ENCODE measurements at places on chromosomes 5 and 9.

DNA sequence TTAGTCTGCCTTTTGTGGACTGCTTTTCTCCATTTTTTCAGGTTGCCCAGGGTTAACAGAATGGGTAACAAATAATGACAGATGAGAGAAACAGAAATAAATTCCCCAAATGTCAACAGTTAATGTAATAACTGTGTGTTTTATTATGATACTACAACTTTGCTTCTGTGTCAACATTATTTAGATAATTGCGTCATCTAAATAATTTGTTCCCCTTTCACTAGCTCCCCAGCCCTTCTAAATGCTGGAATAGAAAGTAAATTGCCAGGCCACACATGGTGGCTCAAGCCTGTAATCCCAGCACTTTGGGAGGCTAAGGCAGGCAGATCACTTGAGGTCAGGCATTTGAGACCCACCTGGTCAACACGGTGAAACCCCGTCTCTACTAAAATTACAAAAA, 53.5 kb downstream of the RNF38 start:
- DNase-seq = no peak

- no peak for DNase-seq
Observed at GRCh38 chr5:39270225-39270848, 51.0 kb upstream of the FYB1 start.

DNA sequence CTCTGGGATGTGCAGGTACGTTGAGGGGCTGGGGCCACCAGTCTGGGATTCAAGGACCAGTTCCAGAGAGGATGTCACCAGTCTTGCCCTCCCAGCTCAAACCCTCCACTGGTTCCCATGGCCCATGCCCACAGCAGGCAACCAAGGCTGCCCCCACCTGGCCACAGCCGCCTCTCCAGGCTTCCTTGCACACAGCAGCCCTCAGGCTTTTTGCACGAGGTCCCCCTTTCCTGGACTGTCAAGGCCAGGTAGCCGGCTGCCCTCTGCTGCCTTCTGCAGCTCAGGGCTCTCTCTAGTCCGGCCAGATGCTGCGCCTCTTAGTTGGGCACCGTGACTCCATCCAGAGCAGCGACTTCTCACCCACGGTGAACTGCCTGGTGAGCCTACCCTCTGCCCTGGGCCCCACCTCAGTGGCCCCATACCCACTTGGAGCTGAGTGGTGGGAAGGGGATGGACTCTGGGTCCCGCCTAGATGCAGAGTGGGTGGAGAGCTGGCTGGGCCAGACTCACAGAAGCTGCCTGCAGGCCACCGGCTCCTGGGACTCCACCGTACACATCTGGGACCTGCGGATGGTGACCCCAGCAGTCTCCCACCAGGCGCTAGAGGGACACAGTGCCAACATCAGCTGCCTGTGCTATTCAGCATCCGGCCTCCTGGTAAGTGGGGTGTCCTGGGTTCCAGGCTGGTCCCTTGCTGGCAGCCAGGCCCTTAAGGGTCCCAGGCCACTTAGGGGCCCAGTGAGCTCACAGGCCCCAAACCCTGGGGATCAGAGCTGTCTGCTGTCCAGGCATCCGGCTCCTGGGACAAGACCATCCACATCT, 2.9 kb downstream of the WDR38 start:
- DNase-seq = no peak

- no peak for DNase-seq
Observed at GRCh38 chr5:308672-309271, 12.7 kb upstream of the AHRR start.

DNA sequence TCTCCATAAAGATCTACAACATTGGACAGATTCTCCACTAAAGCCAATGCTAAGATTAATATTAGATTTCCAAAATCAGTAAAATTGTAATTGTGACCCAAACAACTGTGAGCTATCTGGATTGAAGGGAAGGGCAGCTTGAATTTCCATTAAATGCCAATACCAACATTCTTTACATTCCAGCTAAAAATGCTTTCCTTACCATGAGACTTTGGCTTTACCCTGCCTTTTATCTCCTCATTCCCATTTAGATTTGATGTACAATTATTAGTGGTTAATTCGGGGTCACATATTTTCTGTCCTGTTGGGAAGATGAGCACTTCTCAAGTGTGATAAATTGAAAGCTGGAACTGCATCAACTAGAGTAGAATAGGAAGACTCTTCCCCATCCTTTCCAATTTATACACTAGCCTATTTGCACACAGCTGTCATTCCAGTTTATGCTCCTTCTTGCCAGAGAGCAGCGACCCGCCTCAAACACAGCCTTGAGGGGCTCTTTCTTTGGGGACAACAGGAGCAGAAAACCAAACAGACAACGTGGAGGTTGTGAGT, 33.1 kb upstream of the MYOT start:
- no peak for DNase-seq

- DNase-seq = no peak
Observed at GRCh38 chr9:118395415-118395814, 691.2 kb downstream of the TLR4 start.

DNA sequence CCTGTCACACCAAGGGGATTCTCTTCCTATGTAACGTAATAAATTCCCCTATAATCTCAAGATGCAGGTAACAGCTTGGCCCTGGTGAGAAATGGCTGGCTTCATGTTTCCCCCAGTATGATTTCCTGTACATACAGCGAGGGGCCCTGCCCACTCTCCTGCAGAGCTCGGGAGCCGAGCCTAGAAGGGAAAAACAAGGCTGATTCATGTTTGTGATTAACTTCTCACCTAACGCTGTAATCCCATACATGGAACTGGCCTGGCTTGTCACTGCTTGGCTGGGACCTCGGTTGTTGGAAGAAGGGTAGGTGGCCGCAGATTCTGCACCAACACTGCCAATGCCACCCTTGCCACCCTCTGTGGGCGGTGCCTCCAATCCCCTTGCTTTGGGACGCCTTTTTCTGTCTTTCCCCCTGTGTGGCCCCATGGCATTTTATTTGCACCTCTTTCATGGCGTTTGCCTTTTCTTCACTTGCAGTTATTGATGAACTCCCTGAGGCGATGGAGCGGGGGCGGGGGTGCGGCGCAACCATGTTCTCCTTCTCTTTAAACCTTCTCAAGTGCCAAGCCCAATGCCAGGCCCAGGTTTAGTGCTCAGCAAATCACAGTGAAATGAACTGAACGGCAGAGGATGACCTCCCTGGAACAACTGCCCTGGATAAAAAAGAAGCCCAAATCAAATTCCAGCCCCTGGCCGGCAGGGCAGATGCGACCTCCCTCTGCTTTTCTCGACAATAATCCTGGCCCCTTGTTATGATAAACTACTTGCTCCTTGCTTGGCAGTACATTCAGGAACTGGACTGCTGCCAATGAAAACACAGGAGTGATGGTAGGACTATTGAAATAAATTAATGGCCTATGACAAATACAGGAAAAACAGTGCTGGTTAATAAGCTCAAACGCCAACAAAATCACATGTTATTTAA, 108.1 kb downstream of the TMEM174 start:
- DNase-seq = no peak

DNA sequence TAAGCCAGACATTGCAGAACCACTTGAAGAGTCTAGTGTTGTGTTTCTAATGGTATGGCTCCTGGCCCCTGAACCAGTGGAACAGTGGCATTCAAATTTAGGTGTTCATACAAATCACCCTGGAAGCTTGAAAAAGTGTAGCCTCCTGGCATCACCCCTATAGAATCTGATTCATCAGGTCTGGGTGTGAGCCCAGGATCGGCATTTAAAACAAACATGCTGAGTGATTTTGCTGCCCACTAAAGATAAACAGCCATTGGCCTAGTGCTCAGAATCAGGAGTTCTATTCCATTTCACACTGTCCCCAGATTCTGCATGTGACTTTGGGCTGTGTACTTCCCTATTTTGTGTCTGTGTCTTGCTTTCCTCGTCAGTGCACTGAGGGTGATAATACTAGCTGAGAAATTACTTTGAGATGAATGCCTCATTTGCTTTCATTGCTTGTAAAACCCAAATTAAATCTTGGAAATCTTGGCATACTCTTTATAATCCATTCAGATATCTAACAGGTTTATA, 241.5 kb upstream of the CLINT1 start:
- no peak for DNase-seq

GRCh38 chr5:101018299-101018698, 115.2 kb upstream of the ST8SIA4 start:
- no peak for DNase-seq

DNA sequence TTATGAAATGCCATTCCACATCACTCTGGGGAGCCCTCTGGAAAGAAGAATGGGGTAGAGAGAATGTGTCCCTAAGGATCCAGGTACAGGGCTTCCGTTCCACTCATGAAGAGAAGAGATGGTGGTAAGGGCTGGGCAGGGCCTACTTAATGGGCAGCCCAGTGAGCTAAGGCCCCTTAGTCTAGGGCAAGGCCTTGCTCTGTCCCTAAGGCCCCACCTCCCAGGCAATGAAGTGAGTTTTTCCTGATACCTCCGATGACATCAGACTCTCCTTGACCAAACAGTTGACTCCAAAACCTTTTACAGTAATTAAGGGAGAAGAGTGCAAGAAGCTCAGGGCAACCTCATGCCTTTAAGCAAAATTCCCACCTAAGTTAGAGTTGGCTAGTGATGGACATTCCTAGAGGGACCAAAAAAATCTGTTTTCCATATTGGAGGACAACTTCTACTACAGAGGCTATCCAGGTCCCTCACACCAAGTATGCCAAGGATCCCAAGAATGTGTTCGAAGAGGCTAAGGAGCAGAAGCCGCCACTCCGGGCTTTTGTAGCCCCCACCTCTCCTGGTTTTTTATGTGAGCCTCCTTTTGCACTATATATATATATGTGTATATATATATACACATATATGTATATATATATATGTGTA, 5.9 kb downstream of the KLF9 start:
- no peak for DNase-seq

DNA sequence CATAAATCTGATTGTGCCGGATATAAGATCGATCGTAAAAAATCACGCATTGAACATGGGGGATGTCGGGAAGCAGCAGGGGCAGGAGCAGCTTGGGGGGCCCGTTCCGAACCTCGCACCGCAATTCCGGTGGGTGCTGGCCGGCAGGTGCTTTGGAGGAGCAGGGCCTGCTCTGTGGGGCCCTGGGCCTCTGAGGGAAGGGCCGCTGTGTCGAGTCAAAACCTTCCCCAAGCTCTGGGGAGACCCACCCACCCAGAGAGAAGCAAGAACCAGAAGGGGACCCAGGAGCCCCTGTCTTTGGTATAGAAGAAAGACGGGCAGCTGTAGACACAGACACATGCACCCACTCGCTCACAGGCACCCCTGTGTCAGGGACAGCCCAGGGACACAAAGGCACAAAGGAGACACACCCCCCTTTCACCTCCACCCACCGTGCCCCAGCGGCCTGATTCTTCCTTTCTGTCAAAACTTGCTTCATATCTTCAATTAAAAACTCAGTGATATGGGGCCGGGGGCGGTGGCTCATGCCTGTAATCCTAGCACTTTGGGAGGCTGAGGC, 49.4 kb upstream of the ZBTB43 start:
- no peak for DNase-seq

GRCh38 chr5:38433160-38433861, 123.1 kb downstream of the LIFR start:
- DNase-seq = no peak

GRCh38 chr9:13485068-13485596, 205.6 kb upstream of the MPDZ start:
- no peak for DNase-seq

DNA sequence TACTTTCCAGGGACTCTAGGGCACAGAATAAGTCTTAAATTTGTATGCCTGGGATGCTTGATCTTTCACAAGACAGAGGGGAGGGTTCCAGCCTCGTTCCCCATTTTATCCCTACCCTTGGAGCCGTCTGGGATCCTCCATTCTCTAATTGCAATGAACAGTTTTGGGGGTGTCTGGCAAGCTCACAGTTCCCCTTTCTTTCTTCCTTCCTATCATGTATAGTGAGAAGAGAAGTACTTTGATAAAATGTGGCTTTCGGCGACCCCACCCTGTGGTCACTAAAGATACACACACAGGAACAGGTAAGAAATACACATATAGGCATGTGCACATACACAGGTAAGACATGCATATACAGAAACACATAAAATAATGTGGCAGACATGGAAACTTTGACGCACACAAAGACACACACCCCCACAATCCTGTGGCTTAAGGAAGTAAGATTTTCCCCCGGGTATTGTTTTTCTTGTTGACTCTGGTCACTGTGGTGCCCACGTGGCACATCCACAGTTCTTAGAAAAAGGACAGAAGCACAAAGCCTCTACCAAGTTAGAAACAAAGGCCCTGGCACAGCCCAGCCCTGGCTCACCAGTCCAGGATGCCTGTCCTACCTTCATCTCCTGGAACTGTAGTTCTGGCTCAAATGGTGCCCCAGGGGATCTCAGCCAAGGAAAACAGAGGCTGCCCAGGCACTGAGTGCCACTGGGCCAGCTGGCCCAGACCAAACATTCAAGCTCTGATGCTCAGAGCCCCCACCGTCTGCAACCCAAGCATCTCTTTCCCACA, 6.3 kb upstream of the SMU1 start:
- no peak for DNase-seq

DNA sequence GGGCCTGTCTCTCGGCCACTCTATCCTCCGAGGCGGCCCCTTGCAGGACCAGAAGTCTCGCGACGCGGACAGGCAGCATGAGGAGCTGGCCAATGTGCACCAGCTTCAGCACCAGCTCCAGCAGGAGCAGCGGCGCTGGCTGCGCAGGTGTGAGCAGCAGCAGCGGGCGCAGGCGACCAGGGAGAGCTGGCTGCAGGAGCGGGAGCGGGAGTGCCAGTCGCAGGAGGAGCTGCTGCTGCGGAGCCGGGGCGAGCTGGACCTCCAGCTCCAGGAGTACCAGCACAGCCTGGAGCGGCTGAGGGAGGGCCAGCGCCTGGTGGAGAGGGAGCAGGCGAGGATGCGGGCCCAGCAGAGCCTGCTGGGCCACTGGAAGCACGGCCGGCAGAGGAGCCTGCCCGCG, 283.5 kb downstream of the ARHGEF28 start:
- DNase-seq = no peak

DNA sequence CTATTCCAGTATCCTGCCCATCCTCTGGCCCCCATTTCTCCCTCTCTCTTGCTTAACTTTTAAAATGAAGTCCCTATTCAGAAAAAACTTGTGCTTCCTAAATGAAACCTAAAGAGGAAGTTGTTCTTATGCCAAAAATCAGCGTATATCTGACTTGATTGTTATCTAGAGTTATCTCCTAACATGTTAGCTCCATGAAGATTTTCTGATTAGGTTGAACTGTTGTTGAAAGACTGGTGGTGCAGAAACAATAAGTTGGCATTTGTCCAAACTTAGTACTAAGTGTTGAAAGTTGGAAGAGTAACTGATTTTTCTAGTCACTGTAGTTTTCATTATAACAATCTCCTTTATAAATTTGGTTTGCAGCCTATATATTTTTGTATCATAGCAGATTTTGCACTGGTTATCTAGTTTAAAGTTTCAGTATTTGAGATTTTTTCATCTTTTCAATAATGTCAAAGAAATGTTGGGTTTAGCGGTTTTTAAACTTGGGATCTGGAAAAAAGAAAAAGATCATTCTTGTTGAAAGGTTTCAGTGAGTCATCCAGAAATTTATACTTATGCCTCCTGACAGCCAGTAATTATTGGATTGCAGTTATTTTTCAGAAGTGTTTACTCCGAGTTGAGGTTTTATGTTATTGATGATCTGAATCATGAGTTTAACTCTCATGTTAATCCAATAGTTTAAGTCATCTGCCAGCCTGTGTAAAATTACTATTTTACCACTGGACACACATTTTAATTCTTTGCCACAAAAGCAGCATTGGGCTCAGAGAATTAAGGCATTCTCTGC, 60.6 kb downstream of the PAM start:
- DNase-seq = no peak
